NCI-H510A (cell line): ENCODE measurements at places on chromosomes 2 and 18.

- no peak for DNase-seq
Observed at GRCh38 chr2:233831861-233832260, 22.5 kb downstream of the HJURP start.

DNA sequence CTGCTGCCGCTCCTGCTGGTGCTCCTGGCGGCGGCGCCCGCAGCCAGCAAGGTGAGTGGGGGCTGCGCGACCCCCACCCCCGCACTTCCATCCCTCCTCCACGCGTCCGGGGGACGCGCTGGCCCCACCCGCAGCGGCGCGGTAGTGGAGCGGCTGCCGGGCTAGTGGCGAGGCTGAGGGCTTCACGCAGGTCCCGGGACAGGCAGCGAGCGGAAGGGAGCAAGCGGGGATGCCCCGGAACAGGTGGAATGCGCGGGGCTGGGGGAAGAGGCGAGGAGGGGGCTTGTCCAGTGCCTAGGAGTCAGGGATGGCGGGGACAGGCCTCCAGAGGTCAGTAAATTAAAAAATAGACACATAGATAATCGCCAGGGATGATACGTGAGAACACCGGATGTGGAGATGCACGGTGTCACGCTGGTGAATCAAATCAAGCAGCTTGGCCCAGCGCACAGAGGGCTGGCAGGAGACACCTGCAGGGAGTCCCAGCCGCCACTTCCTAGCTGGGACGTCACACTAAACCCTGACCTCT lies 403 bp downstream of the COL4A3 start:
- DNase-seq = peak; percentile 15

GRCh38 chr18:10160251-10160650 lies 246.4 kb downstream of the VAPA start:
- DNase-seq = no peak

DNA sequence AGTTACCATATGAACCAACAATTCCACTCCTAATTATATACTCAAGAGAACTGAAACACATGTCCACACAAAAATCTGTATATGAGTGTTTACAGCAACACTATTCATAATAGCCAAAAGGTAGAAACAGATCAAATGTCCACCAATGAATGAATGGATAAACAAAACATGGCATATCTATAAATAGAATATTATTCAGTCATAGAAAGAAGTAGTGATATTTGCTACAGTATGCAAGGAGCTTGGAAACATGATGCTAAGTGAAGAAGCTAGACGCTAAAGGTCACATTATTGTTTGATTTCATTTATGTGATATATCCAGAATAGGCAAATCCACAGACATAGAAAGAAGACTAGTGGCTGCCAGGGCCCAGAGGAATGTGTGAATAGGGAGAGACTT lies 92.0 kb downstream of the RTTN start:
- DNase-seq = no peak

- no peak for DNase-seq
Observed at GRCh38 chr2:74291218-74291544, 52.0 kb downstream of the SLC4A5 start.

- no peak for DNase-seq
Observed at GRCh38 chr2:63600881-63601460, 12.2 kb downstream of the MDH1 start.

DNA sequence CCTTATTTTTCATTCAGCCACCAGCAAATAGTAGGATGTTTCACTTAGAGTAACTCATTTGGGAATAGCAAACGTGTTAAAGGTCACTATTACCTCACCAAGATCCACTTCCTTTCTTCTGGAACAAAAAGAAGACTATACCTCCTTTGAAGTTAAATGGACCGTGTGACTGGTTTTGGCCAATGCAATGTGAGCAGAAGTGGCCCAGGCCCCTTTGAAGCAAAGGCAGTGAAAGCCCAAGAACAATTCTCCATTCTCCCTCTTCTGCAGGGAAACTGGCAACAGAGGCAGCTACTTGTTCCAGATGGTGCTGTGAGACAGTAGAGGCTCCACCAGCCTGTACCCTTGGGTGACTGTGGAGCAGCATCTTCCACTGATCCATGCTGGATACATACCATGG lies 11.3 kb upstream of the MALL start:
- no peak for DNase-seq

GRCh38 chr2:241863536-241863954 lies 4.9 kb upstream of the PDCD1 start:
- no peak for DNase-seq
